ENCODE measurements at places on chromosomes 7 and 10.

GRCh38 chr10:27558612-27559020, 54.5 kb downstream of the RAB18 start:
- DNase-seq = peak; percentile 7

- DNase-seq = no peak
Observed at GRCh38 chr7:81611805-81612204, 158.0 kb downstream of the HGF start.

DNA sequence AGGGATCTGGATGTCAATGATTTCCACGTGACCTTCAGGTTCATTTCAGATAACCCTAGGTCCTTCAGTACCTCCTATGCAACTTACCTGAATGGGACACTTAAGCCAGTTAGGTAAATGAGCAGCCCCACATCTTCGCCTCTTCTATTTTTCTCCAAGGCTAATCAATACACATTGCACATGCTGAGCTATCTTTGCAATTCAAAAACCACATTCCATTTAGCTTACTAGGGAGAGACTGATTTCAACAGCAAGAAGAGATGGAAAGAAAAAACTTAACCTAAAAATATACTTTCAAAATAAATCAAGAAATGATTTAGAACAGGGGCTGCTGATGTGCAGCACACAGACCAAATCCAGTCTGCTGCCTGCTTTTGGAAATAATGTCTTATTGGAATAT, 81.8 kb upstream of the CDCA7L start:
- no peak for DNase-seq

GRCh38 chr10:110646417-110647135, 2.4 kb downstream of the RBM20 start:
- DNase-seq = no peak

DNA sequence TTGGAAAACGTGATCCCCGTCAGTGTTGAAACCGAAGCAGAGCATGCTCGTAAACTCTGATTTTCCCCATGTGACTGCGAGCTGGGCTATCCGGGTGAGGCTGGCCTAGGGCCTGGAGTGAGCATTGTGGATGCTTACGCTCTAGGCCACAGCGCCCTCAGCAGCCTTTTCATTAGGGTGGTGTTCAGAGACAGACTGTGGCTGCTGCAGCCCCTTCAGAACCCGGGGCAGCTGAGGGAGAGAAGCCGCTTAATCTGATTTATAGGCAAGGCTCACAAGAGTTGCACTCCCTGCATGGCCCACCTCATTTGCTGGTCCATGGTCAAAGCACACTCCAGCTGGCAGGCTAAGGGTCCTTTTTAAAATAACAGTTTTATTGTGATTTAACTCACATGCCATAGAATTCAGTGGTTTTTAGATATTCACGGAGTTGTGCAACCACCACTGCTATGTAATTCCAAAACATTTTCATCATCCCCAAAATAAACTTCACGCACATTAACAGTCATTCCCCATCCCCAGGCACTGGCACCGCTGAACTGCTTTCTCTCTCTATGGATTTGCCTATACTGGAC, 72.5 kb downstream of the SYPL1 start:
- DNase-seq = no peak

DNA sequence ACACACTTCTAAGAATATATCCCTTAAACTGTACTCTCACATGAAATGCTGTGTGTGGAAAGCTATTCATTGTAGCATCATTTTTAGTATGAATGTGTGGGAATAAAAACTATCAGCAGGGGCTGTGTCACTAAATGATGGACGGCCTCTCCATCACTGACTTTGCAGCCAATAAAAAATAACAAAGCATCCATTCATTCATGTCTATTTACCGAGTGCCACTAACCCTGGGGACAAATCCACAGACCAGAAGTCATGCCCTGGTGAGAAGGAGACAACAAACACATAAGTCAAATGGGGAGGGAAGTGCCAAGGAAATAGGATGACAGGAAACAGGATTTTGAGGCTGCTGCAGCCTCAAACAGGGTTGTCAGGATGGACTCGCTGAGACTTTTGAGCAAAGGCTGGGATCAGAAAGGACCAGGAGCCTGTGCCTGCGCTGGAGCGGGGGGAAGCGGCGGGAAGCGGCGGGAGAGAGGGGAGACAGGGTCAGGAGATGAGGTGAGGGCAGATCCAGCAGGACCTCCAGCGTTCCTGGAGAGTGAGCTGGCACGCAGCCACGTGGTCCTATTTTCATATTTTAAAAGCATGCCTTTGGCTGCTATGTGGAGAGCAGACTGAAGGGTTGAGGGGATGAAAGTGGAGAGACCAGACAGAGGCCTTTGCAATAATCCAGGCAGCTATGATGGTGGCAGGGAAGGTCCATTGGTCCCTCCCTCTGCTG, 2.2 kb upstream of the NOM1 start:
- no peak for DNase-seq

DNA sequence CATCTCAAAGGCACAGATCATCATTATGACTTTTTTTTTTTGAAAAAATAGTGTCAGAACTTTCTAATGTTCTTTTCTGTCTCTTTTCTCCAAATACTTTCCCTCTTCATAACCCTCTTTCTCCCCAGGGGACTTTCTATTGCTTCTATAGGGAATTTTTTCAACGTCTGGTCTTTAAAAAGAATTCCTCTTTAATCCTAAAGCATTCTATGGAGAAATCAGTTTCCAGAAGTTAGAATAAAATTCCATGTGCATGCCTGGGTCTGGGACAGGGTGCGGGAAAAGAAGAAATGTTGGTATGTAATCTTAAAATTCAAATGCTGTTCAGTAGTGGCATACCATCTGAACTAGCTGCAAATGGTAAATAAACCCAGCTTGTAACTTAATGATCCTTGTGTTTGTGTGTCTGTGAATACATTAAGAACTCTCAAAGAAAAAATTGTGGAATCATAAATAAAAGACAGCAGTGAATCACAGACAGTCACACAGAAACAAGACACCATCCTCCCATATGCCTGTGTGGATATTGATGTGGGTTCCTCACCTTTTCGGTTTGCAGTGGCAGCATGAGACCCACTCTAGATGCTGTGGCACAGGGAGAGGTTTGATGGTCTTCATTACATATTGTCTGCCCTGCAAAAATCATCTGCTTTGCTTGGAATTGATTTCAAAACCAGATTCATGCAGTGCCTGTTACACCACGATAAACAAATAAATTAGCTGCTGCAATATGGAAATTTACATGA, 374.7 kb upstream of the NRP1 start:
- no peak for DNase-seq

GRCh38 chr7:157412021-157412443, 75.2 kb downstream of the DNAJB6 start:
- DNase-seq = peak; percentile 57

DNA sequence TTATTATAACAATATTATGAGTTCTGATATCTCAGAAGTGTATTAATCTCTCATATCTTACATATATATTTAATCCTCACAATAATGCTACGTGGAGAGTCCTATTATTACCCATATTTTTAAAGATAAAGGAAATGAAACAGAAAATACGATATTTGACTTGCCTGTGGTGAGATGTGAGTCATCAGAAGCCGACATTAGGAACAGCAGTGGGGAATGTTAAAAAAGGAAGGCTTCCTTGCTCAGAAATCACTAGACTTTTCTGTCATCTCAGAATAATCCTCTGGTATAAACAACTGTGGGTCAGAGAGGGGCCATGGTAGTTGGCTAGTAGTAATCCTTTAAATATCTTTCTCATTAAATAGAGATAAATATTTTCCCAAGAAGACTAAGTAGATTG, 402.3 kb upstream of the PCDH15 start:
- no peak for DNase-seq

DNA sequence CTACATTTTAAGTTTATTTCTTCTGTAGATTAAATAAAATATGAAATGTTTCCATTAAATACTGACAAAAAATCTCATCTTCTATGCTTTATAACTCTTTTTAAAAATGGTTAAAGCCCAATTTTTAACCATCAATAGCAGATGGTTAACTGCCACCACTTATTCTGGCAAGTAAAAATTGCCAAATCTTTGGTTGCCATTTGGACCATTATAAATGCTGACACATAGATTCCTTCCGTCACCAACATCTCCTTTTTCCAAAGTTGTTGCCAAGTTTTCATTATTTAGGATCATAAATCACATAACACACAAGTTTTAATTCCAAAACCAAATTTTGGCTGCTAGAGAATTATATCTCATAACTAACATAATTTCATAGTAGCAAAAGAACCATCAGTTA, 1614.3 kb downstream of the REEP3 start:
- DNase-seq = no peak

DNA sequence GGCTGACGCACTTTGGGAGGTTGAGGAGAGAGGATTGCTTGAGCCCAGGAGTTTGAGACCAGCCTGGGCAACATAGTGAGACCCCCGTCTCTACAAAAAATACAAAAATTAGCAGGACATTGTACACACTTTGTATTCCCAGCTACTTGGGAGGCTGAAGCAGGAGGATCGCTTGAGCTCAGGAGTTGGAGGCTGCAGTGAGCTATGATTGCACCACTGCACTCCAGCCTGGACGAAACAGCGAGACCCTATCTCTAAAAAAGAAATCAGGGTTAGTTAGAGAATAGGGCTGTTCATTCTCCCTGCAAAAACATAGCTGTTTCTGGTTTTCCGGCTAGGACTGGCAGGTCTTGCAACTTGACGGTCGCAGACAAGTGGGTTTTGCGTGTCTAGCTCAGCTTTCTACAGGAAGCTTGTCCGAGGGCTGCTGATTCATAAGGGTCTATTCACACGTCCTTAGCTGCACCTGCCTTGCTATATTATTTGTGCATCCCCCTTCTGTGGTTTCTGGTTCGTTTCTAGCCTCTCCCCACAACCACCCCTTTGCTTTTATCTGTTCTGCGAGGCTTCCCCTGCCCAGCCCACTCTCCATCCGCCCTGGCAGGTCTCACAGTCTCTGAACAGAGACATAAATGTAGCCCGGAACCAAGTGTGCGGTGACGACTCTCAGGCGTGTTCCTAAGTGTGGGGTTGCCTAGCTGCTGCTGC, 10.7 kb downstream of the AMZ1 start:
- peak; percentile 34 for DNase-seq

DNA sequence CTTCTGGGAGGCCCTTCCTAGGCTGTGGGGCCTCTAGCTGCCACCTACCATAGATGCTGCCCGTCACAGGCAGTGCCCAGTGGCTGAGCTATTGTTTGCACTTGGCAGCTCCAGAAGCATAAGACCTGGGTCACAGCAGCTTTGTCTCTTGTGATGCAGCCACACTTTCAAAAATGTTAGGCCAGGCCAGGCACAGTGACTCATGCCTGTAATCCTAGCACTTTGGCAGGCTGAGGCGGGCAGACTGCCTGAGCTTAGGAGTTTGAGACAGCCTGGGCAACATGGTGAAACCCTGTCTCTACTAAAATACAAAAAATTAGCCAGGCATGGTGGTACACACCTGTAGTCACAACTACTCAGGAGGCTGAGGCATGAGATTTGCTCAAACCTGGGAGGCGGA, 9.5 kb upstream of the KAZALD1 start:
- DNase-seq = no peak

DNA sequence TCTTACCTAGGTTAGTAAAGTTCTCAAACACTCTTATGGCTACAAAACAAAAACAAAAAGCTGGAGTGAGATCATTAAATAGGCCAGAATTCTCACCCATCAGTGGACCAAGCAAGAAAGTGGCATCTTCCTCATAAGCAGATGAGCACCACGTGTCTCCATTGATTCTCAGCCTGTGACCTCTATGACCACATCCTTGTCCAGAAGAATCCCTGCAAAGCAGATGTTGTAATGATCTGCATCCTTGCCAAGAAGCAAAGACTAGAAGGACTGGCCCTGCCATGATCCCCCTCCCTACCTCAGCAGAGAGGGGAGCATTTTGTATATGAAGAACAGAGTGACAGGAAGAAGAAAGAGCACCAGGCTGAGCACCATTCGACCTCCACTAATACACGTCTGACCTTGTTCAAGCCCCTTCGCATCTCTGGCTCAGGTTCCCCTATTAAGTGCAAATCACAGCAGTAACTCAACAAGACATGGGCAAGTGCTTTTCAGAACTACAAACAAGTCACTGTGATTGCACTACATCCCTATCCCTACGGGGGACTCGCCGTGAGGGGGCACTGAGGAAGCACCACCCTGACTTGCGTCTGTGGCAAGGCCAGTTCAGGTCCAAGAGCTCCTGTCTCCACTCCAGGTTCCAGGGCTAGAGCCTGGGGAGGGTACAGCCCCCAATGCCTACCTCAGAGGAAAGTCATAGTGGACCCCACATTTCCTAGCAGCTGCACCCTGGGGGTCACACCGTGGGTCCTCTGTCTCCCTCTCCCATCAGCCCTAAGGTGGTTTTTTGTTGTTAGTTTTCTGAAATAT, 22.2 kb upstream of the RASSF4 start:
- no peak for DNase-seq

DNA sequence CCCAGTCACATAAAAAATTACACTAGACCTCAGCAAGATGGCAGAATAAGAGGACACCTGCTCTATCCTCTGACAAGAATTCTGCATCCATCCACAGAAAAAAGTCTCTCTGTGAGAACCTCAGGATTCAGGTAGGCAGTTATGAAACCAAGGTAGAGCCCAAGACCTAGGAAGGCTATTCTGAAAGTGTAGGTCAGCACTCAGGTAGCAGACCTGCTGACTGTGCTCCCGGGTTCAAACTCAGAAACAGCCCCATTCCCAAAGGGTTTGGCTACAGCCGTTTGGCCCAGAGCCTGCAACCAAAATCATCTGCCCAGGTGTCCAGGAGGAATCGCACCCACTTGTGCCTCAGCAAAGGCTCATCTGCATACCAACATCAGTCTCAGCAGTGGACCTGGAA, 37.7 kb downstream of the COA1 start:
- DNase-seq = no peak

- DNase-seq = no peak
Observed at GRCh38 chr7:137611606-137612005, 235.2 kb downstream of the DGKI start.

DNA sequence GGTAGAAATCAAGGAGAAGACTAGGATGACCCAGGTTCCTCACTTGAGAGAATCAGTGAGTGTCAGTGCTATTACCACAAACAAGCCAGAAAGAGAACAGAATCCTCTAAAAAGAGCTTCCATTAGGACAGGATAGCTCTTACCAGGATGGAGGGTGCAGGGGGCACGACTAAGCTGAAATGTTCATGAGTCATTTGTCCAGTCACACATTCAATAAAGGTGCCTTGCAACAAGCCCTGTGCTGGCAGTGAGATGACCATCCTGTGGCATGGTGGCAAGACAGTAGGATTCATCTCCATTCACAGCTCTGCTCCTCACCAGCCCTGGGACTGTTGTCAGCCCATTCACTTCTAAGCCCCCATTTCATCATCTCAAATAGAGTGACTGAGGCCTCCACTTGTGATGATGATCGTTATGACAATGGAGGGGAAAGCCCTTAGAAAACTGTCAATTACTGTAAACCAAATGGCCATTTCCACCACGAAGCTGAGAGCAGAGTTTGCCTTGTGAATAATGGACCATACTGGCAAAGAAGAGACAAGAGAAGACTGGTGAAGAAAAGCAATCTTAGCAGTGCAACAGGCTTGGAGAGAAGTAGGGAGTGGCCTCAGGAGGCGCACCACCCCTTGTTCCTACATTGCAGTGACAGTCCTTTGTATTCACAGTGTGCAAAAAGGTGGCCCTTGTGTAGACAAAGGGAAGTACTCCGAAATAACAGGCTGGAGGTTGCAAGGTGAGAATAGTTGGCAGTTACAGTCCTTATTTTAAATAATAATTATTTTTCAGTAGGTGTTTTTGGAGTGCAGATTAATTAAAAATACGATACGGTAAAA, 9.0 kb upstream of the WIPF3 start:
- DNase-seq = no peak
